ENCODE measurements at places on chromosomes 5 and 9. TPM values are rescaled to one million over a fixed set of nuclear protein-coding genes. Genes with fewer than 3 reads are reported as not detected.

Gene PCDHB2
- 0.22 TPM for total RNA-seq

Gene EQTN
- 0.09 TPM for total RNA-seq

Gene PCDHGB6
- 3.7 TPM for total RNA-seq

Gene SLC45A2
- total RNA-seq = 0.11 TPM

Gene GRXCR2
- total RNA-seq = not detected

Measured in dermis lymphatic vessel endothelial cell (primary cell).